ENCODE measurements at places on chromosomes 12 and 14.

GRCh38 chr12:52210186-52210924, 18.5 kb upstream of the KRT80 start:
- no peak for DNase-seq

DNA sequence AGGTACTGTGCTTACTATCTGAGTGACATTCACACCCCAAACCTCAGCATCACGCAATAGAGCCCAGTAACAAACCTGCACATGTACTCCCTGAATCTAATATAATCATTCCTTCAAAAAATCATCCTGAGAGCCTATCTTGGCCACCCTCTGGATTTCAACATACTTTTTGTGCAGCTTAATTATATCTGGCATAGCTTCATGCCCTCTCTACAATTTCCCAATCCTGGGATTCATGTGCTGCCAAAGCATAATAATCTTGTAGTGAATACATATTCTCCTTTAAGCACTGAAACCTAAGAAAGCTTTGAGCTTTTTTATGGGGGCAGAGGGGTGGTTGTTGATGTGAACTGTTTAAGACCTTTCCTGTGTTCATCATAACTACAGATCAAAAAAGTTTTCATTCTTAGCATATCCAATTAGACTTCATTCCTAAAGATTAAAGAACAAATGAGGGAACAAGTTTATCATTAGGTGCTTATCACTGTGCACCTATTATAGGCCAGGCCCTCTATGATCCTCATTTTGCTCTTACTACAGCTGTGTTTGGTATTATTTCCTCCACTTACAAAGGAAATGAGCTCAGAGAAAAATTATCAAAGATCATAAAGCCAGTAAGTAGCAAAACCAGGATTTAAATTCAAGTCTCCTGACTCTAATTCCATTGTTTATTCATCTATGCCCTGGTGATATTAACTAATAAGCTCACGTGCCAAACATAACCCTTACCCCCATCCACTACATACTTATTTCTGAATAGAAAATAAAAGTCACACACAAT, 51.2 kb downstream of the SINHCAF start:
- no peak for DNase-seq

GRCh38 chr12:84502180-84502860, 410.3 kb downstream of the SLC6A15 start:
- no peak for DNase-seq

DNA sequence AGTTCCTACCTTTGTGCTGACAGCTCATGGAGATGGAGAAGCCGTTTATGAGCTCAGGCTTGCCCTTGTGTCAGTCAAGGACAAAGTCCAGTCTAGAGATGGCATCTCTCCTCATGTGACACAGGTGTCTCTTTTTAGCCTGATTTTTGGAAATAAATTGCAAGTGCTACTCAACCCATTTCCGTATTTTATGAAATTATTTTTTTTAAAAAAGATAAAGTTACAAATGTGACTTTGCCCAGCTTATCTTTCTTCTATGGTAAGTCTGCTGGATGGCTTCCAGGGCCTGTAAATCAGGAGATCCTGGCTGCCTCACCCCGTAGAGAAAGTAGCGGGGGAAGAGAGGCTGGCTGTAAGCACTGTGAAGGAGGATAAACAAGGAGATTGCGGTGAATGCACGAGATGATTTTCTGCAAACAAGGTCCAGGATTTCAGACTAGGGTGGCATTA, 169.7 kb downstream of the MYRFL start:
- DNase-seq: no peak

GRCh38 chr14:68278576-68279436, 459.2 kb downstream of the RAD51B start:
- DNase-seq: no peak

- no peak for DNase-seq
Measured at GRCh38 chr12:103494051-103494733, 1.6 kb downstream of the C12orf42 start.

DNA sequence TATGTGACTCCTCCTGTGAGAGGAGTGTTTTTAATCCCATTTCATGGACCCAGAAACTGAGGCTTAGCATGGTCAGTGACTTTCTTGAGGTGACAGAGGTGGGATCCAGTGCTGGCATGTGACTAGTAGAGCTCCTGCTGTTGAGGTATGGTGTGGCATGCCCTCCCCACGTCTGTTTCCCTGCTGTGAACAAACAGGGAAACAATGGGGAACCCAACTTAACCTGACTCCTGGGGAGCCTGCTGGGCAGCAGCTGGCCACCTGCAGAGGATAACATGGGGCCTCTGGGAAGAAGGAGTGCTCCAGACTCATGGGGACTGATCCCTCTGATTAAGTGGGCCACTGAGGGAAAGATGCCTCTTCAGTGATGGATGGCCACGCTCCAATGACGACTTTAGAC, 114.0 kb downstream of the BEGAIN start:
- DNase-seq: no peak

- DNase-seq: no peak
Measured at GRCh38 chr12:53805791-53806190, 54.0 kb upstream of the CISTR start.

DNA sequence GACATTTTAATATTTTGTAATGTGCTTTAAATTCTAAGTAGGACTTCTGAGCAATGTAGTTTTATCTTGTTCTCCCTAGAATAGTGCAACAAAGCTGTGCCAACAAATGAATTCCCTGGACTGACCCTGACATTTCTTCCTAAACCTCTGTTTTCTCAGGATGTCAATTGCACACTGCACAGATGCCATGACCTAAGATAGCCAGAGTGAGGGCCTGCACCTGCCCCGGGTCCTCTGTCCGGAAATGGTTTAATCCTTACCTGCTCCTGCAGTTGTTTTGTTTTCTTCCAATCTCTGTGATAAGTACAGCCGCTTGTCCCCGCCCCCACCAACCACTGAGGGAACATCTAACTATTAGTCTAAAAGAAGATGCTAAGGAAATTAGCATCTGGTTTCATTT, 831.5 kb downstream of the GALC start:
- no peak for DNase-seq

- DNase-seq: no peak
Measured at GRCh38 chr12:103318566-103318965, 177.2 kb downstream of the C12orf42 start.

DNA sequence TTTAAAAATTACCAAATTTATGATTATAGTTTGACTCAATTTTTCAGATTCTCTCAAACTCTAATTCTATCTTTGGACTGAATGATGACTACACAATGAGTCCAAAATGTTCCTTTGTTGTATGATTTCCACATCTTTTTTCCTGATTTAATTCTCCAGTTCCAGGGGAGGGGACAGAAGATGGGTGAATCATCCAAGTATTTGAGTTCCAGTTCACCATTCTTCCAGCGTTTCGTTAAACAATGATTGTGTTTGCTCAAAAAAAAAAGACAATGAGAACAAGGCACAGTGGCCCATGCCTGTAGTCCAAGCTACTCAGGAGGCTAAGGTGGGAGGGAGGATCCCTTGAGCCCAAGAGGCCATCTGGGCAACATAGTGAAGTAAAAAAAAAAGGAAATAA, 23.8 kb downstream of the BAZ1A start:
- DNase-seq: no peak

DNA sequence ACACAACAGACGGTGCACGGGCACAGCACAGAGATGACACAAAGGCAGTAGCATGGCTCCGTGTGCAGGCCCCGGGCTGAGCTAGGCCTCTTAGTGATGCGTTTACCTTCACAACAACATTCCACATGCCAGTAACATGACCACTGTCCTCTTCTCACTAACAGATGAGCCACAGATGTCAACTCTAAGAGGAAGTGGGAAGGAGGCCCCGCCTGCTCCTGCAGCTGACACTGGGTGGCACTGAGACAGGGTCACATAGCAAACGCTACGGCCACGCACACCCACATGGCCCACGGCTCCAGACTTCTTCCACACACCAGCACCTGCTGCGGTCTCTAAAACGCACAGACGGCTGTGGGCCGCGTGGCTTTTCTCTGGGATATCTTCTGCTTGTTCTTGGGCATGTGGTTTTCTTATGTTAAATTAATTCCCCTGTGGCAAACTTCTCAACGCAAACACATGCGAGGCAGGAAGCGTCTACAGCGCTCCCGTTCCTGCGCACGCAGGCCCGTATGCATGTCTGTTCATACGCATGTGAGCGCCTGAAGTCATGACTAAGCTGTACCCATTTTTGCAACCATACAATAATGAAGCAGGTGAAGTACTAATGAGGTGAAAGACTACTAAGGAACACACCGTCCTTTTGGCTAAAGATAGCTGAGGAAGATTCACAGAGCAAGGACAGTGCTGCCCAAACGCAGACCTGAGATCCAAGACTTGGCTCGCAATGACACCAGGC, 26.8 kb downstream of the AMN start:
- no peak for DNase-seq

DNA sequence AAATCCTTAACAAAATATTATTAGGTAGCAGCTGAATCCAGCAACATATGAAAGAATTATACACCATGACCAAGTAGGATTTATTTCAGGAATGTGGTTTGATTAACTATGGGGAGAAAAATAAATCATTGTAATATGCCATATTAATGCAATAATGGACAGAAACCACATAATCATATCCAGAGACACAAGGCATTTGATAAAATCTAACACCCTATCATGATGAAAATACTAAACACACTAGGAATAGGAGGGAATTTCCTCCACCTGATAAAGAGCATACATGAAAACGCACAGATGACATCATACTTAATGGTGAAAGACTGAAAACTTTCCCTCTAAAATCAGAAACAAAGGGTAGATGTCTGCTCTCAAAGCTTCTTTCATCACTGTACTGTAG, 238.9 kb downstream of the PHLDA1 start:
- DNase-seq: no peak

DNA sequence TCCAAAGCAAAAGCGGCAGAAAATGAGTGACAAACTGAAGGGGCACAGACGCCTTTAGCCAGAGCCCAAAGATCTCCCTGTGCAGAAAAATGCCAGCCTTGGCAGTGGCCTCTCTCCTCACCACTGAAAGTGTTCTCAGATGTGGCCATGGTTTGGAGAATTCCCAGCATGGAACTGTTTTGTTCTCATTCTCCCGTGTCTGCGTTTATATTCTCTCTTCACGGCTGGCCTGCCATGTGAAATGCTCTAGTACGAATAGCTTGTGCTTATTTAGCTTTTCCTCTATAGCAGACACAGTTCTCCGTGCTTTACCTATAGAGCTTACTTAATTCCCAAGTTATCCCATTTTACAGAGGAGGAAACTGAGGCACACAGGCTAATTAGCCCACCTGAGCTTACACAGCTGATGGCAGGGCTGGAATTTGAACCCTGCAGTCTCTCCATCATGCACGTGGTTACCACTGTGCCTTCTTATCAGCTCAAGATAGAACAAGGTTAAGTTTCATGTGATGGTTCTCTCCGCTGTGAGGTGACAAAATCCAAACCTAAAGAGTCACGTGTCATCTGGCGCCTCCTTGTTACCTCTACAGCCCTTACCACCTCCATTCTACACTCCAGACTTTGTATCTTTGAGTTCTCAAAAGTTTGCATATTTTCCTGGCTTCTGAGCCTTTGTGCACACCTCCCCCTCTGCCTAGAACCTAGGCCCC, 141.6 kb downstream of the GCH1 start:
- no peak for DNase-seq

- no peak for DNase-seq
Measured at GRCh38 chr12:96323906-96324305, 76.3 kb downstream of the CDK17 start.

DNA sequence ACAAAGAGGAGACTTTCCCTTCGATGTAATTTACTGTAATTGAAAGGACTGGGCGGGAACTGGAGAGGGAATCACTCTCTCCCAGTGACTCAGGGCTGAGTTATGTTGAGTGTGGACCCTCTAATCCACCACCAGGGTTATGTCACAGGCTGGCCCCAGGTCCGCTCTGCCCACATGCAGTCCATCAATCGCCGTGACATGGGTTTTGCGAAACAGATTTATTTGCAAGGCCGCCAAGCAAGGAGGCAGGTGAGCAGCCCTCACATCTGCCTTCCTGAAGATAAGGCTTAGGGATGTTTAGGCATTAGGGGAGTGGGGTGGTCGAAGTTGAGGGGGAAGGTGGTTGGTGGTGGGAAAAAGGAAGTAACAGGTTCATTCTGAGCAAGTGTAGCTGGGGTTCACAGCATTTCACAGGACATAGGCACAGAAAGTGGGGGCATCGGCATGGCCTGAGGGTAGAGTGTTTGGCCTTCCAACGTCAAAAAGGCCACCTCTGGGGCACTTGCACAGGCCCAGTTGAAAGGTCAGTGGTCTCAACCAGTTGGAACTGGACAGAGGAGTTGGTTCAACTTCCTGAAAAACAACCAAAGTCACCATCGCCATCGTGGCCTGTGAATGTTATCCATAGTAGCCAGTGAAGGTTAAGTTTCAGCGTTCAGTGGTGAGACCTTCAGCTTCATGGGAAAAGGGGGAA, 66.9 kb downstream of the DNAH10 start:
- no peak for DNase-seq

- DNase-seq: no peak
Measured at GRCh38 chr12:125003021-125003420, 9.6 kb downstream of the BRI3BP start.

GRCh38 chr14:105255021-105255507, 6.7 kb downstream of the BTBD6 start:
- DNase-seq: no peak

DNA sequence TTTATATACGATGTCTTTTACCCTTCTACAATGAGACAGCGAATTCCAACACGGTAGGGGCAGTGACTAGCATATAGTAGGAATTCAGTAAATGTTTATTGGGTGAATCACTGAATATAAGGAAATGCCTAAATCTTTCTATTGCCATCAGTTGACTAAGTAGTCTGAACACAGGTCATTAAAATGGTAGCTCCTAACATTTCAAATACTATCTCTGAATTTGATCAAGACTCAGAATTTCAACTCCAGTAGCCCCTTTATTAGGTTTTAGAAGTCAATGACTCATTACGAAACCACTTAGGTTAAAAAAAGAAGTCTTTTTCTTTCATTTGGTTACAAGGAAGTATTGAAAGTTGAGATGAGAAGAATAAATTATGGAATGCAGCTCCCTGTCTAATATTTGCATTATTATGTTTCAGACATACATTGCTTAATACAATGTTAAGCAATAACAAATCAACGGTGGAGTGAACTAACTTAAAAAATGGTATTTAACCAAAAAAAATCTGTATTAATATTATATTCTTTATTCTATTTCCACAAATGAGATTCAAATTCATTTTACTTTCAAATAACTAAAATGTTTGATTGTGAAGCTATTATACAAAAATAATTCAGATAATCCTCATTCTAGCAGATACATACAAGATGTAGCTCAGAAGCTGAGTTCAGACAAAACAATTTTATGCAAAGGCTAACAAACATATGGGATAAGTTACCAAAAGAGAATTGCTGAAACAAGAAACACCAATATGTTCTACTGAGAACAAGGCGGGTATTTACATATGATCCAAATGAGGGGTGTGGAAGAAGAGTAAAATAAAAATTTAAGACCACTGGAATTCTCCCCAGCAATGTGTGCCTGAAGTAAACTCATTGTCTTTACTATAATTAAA, 302.7 kb downstream of the CEP128 start:
- no peak for DNase-seq

- DNase-seq: no peak
Measured at GRCh38 chr12:106115440-106115839, 23.3 kb downstream of the NUAK1 start.
